ENCODE measurements at places on chromosomes 5 and 9.

DNA sequence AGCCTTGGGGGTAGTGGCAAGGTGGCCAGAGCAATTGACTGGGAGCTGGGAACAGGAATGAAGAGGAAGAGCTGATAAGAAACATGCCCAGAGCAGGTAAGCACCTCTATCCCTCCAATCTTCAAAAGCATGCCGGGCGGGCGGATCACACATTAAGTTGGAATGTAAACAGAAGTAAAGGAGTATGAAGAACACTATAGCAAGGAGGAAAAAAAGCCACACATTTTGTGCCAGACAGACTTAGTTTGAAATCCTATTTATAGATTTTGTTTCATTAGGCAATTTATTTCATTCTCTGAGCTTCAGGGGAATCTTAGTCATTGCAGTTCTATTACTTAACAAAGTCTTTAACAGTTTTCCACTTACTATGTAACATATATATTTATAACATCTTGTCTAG is 173.9 kb upstream of the TNC start:
- DNase-seq: no peak

GRCh38 chr5:110899566-110900412 is 161.0 kb downstream of the SLC25A46 start:
- peak; percentile 57 for DNase-seq

DNA sequence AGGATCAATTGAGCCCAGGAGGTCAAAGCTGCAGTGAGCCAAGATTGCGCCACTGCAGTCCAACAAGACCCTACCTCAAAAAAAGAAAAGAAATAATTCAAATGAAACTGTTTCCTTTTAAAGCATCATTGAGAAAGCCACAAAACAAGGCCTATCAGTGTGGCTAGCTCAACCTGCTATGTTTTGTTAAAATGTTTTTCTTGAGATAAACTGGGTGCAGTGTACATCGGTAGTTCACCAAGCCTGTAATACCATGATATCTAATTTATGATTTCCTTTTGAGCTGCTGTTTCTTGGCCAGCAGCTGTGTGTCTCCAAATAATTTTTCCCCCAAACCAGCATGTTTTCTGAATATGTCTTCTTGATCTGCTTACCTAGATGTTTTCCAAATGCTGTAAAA is 97.3 kb upstream of the GOLGA1 start:
- no peak for DNase-seq

GRCh38 chr9:316382-316965 is 101.8 kb downstream of the DOCK8 start:
- no peak for DNase-seq

- no peak for DNase-seq
Observed at GRCh38 chr9:8140557-8140956, 341.0 kb upstream of the DMAC1 start.

- DNase-seq: no peak
Observed at GRCh38 chr5:107451028-107451427, 219.7 kb downstream of the EFNA5 start.

- no peak for DNase-seq
Observed at GRCh38 chr9:133677126-133678010, 41.2 kb downstream of the DBH start.

GRCh38 chr9:86262492-86262891 is 3.0 kb upstream of the C9orf153 start:
- no peak for DNase-seq

DNA sequence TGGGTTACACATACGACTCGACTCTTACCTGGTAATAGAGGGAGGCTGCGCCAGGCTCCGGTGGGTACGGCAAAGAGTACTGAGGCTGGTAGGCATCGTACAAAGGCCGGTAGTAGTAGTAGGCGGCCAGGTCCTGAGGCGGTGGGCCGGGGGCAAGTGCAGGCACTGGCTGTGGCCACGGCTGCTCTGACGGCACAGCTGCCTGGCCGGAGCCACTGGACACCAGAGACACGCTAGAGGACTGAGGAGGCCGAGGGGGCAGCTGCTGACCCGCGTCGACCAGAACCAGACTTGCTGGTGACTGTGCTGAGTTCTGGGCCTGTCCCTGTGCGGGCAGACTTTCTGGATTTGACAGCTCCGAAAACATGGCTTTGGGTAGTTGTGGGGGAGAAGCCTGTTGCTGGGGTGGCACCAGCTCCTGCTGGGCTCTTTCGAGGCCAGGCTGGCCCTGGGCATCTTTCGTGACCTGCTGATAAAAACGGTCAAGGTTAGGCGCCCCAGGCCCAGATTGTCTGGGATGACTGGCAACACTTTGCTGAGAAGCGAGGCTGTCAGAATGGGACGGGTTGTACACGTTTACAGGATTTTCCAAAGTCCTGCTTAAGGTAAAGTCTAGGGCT is 8.7 kb downstream of the SEC16A start:
- DNase-seq: no peak

- DNase-seq: no peak
Observed at GRCh38 chr9:95206143-95206542, 111.4 kb downstream of the FANCC start.

DNA sequence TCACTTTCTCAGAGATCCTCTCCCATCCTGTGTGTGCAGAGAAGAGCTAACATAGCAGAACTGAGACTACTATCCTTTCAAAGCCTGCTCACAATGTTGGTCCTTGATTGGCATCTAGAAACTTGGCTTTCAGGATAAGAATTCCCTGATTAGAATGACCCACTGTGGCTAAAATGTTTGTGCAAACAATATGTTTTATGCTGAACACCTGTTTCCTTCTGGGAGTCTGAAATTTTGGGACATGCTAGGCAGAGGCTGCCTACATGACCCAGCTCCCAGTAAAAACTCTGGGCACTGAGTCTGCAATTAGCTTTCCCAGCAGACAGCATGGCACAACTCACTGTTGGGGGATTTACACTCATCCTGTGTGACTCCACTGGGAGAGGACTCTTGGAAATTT is 78.9 kb downstream of the CFAP95 start:
- DNase-seq: no peak

DNA sequence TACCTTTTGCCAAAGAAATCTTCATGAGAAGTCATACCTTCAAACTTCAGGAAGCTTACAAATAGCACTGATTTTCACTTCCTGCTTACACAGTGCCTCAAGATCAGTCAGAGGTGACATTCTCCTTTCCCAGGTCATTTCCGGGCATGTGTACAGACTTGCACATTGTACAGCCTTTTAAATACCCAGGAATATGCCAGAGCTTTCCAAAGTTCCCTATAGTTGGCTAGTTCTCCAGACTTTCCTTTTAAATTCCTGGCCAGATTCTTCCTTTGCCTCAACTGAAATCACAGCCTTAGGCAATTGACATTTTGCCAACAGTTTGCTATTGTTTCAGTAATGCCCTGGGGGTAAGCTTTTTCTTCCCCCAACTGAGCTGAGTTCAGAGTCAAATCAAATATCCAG is 47.2 kb downstream of the RFX3 start:
- no peak for DNase-seq

DNA sequence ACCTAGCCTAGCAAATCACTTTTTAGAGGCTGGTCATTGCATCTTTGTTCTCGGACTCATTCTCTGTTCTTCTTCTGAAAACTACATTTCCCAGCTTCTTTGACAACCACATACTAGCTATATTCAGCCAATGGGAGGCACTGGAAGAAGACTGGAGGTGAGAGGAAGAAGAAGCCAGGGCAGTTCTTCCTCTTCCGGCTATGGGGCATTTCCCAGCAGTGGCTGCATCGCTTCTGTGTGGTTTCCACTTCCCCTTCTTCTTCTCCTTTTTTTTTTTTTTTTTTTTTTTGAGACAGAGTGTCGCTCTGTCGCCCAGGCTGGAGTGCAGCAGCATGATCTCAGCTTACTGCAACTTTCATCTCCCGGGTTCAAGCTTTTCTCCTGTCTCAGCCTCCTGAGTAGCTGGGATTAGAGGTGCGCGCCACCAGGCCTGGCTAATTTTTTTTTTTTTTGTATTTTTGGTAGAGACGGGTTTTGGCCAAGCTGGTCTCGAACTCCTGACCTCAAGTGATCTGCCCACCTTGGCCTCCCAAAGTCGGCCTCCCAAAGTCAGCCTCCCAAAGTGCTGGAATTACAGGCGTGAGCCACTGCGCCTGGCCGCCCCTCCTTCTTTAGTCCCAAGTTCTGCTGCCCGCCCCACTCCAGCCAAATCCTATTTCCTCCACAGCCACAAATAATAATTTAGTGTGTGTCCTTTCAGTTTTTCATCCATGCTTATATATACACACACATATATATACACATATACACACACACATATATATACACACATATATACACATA is 6.9 kb upstream of the UBAP1 start:
- DNase-seq: no peak

Data from HS-5 (cell line).